ENCODE measurements at places on chromosomes 13 and 19. TPM values are rescaled to one million over a fixed set of nuclear protein-coding genes. Genes with fewer than 3 reads are reported as not detected.

APLP1 gene
- total RNA-seq, result 28.7 TPM

EBI3 gene
- total RNA-seq, result 1.2 TPM

DNA sequence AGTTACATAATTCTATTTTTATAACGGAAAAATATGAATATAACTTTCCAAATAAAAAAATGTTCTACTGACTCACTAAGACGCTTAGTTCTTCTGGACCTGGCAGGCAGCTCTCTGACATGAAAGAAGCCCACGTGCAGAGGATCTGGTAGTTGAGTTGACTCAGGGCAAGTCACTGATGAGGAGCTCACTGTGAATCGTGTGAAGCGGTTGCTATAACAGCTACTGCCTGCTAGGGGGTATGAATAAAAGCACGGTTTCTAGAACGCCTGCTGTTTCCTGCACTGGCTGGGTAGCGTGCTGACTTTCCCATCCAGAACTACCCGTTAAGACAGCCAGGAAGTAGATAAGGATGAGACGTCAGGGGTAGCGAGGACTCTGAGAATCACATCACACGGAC is 54.7 kb upstream of the WASF3 start:
- DNase-seq, result no peak

GRCh38 chr13:104204177-104204576 is 1138.0 kb upstream of the SLC10A2 start:
- DNase-seq, result no peak

DNA sequence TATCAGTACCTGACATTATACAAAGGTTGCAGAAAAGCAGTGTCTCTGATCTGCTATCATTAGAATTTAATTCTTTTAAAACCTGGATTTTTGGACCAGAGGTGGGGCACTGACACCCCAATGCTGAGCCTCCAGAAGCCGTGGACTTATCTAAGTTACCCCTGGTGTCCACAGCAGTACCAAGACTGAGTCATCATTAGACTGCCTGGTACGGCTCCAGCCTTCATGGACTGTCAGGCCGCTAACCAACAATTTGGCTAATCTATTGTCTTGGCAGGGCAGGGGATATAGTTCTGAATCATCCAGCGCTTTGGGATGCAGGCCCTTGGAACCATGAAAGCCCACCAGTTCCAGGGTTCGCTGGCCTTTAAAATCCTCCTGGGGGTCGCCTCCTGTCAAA is 78.3 kb downstream of the TSHZ3 start:
- no peak for DNase-seq

DNA sequence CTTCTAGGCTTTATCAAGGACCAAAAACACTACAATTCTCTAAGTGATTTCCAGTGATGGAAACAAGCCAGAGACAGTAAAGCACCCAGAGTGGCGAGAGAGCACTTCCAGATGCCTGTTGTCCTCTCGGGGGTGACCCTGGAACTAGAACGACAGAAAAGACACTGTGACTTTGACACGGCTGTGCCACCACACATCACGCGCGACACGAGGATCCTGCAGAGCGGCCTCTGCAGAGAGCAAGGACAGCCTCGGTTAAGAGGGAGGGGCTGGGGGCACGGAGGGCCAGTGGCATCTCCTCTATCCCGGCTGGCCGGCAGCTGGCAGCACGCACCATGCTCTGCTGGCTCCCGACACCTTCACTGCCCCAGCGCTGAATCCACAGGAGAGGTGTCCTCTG is 42.3 kb downstream of the SUGP2 start:
- no peak for DNase-seq

ZNF579 gene
- 2.5 TPM for total RNA-seq

DNA sequence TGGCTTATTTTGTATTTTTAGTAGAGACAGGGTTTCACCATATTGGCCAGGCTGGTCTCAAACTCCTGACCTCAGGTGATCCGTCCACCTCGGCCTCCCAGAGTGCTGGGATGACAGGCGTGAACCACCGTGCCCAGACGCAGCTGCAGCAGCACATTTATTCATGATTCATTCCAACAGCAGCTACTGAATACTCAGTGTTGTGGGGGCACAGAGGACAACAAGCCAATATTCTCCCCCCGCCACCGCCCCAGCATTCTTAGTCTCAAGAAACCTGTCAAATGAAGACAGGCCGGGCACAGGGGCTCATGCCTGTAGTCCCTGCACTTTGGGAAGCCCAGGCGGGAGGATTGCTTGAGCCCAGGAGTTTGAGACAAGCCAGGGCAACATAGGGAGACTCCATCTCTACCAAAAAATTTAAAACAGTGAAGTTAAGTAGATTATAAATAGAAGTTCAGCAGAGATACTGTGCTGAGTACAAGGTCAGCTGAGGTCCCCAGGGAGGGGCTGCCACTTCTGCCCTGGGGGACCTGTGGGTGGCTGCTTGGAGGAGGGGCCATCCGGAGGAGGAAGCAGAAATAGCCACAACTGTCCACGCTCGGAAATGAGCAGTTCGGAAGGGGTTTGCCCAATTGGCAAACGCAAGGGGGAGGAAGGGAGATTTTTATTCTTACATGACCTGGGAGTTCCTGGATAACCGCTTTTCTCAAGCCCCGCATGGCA is 4.3 kb downstream of the DOT1L start:
- DNase-seq, result no peak

GRCh38 chr13:109592770-109593169 is 193.6 kb downstream of the IRS2 start:
- no peak for DNase-seq

DNA sequence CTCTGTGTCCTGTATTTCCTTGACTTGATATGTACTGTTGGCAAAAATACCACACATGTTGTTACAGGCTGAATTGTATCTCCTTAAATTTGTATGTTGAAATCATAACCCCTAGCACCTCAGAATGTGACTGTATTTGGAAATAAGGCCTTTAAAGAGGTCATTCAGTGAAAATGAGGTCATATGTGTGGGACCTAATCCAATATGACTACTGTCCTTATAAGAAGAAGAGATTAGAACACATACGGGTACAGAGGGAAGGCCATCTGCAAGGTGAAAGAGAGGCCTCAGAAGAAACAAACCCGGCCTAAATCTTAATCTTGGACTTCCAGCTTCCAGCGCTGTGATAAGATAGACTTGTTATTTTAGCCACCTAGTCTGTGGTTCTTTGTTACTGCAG is 202.5 kb downstream of the NUFIP1 start:
- DNase-seq, result no peak

DNA sequence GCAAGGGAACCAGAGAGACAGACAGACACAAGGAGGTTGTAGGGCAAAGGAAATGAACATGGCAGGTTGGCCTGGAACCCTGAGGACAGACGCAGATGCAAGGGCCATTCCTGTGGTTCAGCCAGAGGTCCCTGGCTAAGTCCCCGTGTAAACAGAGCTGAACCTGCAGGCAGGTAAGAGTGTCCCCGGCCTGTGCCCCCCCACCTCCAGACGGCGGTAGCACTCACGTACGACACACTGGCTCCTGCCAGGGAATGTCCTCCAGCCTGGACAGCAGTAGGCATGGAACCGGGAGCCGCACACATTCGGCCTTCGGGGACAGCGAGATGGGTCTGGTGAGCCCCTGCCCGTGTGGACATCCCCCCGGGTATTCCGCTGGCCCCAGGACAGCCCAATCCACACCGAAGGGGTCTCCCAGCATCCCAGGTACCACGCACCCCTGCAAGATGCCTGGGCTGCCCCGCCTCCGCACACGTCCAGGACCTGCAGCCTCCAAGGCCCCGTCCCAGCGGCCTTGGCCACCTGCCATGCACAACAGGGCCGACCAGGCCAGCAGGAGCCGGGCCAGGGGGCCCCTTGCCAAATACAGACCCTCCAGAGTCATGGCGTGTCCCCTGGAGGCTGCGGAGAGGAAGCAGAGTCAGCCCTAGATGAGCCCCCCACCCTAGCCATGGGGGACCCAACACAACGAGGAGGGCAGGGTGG is 2.4 kb downstream of the FBN3 start:
- no peak for DNase-seq

DNA sequence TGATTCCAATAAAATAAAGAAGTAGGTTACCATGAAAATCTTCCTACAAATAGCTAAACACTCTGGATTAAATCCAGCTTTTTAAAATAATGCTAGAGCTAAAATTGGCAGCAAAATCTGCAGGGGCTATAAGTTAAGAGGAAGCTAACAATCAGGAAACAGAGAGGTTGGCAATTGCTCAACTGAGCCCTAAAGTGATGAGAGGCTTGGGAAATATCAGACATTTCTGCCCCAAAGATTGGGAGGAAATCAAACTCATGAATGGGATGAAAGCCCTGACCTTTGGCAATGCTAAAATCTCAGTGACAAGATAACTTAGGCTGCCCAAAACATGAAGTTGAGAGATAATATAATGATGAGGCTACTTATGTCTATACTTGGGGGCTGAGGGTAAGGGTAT is 1437.9 kb downstream of the EFNB2 start:
- no peak for DNase-seq

GRCh38 chr19:50777830-50778303 is 7.6 kb downstream of the GPR32 start:
- DNase-seq, result peak; percentile 68

DNA sequence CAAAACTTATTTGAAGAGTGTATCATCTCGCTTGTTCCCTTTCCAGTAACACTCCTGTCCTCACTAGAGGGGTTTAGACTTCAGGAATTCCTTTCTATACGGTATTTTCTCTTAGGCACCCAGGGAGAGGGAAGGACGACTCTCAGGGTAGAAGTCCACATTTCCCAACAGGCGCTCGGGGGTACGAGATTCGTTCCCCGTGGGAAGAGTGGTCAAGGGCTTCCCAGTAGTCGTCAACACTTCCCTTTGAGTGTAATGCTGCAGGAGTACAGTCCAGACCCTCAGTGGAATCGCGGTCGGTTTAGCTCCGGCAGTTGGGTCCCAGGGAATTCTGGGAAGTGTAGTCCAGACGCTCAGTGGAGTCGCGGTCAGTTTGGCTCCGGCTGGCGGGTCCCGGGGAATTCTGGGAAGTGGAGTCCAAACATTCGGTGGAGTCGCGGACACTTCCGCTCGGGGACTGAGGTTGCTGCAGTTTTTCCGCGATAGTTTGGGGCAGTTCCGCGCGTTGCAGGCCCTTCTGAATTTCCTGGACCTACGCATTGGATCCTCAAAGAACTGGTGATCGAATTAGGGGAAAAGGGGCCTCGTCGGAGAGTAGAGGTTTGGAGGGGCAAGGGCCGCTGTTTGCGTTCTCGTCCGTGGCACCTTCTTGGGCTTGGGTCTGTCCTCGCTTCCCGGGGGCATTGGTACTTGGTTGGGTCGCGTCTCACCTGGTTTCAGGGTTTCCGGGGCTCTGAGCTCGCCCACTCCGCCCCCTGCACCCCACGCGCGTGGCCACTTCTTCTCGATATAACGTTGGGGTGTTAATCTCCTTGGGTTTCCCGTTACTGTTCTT is at the start of gene ZNF224:
ZNF224 (plus strand) TSS at position 431 of the 835 bp plus-strand sequence. CDS start 3,513 bp downstream, outside the sequence.
- DNase-seq, result peak; percentile 73

DNA sequence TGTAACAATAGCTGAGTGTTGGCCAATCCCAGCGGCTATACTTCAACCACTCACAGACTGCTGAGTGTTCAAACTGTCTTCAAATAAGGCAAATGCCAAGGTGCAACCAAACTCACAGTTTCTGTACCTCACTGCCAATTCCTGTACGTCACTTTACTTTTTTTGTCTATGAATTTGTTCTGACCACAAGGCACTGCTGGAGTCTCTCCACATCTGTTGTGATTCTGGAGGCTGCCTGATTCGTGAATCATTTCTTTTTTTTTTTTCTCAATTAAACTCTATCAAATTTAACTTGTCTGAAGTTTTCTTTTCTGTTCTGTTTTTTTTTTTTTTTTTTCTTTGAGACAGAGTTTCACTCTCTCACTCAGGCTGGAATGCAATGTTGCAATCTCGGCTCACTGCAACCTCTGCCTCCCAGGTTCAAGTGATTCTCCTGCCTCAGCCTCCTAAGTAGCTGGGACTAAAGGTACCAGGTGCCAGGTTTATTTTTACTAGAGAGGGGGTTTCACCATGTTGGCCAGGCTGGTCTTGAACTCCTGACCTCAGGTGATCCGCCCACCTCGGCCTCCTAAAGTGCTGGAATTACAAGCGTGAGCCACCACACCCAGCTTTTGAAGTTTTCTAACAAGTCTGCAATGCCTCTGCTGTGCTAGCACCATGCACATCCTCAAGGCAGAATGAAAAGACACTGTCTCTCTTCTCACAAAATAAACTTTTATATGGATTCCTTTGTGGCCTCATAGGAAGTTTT is 401.7 kb downstream of the IRS2 start:
- DNase-seq, result peak; percentile 42

DNA sequence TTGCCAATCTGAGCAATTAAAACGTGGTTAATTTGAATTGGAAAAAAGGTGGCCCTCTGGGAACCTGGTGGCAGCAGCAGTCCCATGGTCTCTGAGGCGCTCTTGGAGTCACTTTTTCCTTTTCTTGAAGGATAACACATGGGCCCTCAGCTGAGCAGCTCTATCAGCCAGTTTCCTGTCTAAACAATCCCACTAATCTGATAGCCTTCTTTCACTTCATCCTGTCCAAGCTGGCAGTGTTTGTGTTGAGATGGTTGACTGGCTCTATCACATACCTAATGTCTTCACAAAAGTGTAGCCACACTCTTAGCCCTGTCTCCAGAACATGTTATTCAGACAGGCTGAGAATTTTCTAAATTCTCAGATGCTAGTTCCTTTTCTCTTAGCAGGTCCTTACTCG is 10.7 kb downstream of the MZT1 start:
- DNase-seq, result no peak

- no peak for DNase-seq
Observed at GRCh38 chr19:34497112-34497805, 15.7 kb downstream of the WTIP start.

RBM26 gene
- total RNA-seq, result 13.0 TPM

DNAAF3 gene
- 7.0 TPM for total RNA-seq

- DNase-seq, result no peak
Observed at GRCh38 chr19:30932854-30933253, 416.4 kb downstream of the TSHZ3 start.

- no peak for DNase-seq
Observed at GRCh38 chr13:28322256-28322905, 172.5 kb downstream of the FLT1 start.

DNA sequence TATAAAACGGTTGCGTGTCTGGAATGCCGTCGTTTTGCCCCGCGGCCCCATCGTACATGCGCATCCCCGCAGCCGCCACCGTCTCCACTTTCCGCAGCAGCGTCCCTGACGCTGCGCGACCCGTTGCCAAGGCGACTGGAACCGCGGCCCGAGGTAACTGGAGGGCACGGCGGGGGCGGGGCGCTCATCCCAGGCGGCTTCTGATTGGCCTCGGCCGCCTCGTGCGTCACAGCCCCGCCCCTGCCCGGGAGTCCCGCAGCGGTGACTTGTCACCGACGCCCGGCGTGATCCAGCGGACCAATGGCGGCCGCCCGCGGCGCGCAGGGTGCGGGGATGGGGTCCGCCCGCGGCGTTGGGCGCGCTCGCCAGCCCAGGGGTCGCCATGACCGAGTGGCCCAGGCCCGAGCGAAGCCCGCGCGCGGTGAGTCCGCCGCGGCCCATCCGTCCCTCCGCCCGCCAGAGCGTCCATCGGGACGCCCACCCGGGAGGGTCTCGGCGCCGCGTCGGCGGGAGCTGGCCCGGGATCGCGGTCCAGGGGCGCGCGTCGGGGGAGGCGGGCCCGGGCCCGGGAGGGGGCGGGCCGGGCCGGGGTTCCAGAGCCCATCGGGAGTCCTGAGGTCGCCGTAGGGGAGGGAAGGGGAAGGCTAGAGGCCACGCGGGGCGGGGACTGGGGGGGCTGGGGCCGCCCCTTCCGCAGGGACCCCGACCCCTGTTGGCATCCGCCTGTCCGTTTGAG is at the start of gene ZSCAN1:
ZSCAN1 (plus strand) TSS at position 285 of the 736 bp plus-strand sequence. CDS start 3,812 bp downstream, outside the sequence.
- peak; percentile 90 for DNase-seq
